Activated naive CD4-positive, alpha-beta T cell treated with anti-CD3 and anti-CD28 coated beads, Interleukin-2, amount 50 U/mL, for 72 hours (primary cell): ENCODE measurements at places on chromosomes 1 and 21.

DNA sequence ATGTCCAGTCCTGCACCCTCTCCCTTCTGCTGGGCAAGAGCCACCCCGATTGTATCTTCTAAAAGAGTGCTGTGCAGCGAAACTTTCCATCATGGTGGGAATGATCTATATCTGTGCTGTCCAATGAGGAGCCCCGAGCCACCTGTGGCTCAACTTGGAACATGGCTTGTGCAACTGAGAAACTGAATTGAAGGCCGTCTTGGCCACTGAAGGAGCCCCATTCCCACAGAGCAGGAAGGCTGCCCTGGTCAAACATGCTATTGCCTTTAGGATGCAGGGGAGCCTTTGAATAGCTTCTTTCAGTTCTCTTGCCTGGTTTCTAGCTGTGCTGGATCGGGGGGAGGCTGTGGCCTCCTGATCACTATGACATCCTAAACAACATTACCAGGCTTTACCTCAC lies 427.6 kb downstream of the SETD4 start:
- DNase-seq = no peak

DNA sequence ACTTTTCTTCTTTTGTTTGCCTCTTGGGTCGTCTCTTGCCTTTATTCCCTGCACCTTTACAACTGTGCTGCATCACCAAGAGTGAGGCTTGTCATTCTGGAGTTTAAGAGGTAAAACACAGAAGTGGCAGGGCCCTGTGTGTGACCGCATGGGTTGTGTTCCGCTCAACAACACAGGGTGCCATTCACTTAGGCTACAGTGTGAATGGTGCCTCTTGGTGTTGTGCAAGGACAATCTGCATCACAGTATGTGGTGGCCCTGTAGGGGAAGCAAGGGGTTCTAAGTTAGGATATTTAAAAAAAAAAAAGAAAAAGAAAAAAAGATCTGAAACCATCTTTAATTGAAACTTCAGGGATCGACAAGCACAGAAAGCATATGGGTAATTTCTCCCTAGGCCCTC lies 38.2 kb downstream of the BRINP2 start:
- no peak for DNase-seq

GRCh38 chr1:206658264-206658980 lies 23.1 kb downstream of the DYRK3 start:
- DNase-seq = no peak

DNA sequence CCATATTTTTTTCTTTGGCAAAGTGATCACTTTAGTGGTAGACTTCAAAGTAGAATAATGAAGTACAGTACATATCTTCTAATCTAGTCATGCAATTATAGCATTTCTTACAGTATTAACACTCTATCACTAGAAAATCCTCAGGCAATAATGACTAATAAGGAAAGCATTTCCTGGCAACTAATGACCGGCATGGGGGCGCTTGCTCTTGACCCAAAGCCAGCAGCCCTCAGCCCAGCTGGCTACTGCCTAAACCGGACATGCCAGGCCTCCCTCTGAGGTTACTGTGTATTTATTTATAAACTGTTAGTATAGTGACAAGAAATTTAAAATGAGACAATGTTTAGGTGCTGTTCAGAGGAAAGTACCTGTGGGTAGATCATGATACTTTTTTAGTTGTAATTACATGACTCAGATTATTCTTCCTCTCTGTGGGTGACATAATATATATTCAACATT lies 633.8 kb downstream of the PTPRC start:
- DNase-seq = no peak

- DNase-seq = no peak
These were observed 99.7 kb downstream of the NMNAT2 start for GRCh38 chr1:183318433-183318832.

- DNase-seq = no peak
These were observed 8.0 kb upstream of the C1orf159 start for GRCh38 chr1:1123581-1124507.

DNA sequence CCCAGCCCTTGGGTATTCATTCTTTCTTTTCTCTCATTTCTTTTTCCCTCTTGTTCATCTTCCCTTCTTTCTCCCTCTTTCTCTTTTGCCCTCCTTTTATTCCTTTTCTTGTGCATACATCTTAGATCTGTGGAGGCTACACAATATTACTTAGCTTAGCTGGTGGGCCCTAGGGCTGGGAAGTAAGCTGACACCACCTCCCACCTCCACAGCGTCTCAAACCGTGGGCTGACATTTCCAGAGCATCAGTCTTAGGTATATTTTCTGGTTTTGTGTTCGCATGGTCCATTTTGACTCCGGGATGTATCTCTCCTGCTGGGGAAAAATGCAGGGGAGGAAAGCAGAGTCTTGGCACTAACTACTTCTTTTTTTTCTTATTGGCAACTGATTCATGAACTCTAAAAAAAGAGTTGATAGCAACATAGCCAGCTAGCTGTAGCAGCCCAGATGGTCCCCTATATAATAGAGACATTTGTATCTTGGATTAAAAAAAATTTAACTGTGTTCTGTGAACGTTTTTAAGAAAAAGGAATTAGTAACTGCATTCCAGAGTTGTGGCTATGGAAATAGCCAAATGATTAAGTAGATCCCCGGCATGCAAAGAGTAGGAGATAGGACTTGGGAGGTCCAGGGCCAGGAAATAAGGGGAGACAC lies 15.5 kb downstream of the CNIH3 start:
- DNase-seq = no peak

DNA sequence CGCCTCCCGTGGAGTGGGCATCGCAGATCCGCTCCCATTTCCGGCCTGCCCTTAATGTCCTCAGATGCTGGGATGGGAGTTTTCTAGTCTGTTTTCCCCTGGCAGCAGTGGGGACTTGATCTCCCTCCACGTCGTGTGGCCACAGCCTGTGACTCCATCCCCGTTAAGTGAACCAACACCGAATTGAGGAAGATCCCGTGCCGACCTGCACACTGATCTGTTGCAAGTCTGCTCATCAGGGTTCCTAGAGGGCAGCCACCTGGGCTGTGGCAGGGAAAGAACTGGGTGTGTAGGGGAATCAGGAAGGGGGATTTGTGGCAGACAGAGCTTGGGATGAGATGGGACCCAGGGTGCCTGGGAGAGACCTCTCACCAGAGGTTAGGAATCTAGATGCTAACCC lies 23.3 kb upstream of the CDK18 start:
- no peak for DNase-seq

- no peak for DNase-seq
These were observed 6.1 kb upstream of the IGSF8 start for GRCh38 chr1:160104486-160104885.

DNA sequence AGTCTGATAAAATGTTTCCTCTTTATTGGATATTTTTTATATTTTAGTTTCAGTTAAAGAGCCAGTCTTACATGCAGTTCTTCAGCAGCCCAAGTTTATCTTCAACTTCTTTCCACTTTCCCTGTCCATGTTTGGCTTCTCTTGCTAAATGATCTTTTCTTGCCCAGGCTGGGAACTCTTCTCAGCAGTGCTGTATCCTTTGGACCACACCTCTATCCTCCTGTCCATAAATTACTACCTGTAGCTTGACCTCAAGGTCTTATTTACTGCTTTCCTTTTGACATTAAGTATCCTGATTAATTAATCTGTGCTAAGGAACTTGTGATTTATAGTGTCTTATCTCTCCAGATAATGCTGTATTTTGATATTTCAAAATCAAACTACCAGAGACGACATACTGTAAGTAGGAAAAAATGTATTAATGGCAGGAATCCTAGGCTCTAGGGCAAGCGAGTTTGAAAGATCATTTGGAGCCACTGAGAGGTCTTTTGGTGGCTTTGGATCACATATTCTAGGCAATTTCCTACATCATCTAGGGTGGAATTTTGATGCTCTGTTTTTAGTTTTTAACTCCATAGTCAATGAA lies 20.5 kb upstream of the PDC start:
- no peak for DNase-seq

DNA sequence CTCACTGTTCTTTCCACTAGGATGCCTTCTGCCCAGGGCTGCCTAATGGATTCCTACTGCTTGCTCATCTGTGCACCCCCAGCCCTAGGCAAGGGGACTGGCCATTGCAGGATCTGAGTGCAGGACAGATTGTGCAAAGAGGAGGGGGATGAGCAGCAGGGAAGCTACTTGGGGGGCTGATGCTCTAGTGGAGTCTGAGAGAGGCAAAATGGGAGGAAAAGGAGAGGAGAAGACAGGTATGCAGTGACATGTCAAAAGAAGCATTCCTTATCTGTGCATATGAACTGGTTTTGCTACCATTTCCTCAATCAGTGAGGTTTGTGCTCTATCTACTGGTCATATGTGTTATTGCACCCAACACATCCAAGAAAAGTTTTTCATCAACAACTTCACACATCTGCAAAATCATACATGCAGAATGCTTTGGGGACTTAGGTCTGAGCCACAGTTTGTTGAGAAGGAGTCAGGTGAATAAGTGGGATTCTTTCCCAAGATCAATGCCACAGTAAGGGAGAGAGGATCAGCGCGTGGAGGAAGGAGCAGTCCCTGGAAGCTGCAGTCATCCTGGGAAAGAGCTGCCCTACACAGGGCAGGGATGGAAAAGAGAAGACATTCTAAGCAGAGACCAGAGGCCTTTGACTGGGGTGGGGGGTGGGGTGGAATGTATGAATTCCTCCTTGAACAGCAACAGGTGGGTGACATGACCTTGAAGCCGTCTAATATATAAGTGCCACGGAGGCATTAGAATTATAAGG lies 14.4 kb downstream of the SLC5A9 start:
- DNase-seq = peak; percentile 33

DNA sequence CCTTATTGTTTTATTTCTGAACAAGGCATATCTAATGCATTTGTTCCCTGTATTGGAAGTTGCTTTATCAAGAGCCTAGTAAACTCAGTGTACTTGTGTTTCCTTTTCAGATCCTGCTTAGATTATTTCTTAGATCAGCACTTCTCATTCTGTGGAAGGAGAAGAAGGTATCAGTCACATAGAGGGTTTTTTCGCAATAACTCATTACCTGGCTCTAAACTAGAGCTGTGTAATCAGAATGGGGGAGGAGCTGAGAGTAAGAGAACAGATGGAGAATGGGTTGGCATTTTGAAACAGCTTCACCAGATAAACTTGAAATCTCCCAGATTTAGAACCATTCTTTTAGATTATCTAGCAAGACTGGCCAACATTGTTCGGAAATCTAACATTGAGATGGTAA lies 11.0 kb downstream of the AHCYL1 start:
- DNase-seq = no peak
